Cortex of kidney (tissue), 1 donor: ENCODE measurements at places on chromosomes 3 and 15.

DNA sequence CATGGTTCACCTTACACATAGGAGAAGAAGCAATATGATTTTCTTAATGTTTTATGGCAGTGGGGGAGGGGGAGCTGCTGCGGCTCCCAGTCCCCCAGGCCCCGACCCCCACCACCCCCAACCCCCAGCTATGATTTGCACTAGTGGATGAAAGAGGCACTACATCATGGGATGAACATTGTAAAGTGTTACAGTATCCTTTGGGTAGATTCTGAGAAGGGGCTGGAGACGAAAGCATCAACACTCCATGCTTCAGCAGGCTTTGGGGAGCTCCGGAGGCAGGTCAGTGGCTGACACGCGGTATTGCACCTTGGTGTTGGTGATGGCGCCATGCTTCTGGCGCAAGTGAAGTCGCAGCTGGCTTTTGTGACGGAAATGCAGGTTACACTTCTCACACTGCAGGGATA, 19.9 kb upstream of the RTP2 start:
- no peak for DNase-seq

- DNase-seq: no peak
Measured at GRCh38 chr15:88467935-88468528, 524 bp downstream of the MRPS11 start.

DNA sequence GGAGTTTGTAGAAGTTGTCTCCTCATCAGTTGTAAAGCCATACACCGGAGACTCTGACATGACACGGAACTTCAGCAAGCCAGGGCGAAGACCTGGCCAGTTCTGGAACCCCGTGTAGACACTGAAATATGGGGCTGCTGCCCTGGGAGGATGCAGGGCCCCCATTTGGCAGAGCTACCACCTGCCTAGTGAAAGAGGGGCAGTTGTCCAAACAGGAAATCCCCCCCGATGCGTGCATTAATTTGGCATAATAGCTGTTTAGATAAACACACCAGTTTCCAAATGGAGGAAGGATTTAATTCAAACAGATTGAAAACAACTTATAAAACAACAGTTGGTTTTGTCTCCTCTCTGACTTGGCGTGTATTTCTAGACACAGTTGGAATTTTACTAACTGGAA, 357.2 kb downstream of the GABRG3 start:
- DNase-seq: no peak

DNA sequence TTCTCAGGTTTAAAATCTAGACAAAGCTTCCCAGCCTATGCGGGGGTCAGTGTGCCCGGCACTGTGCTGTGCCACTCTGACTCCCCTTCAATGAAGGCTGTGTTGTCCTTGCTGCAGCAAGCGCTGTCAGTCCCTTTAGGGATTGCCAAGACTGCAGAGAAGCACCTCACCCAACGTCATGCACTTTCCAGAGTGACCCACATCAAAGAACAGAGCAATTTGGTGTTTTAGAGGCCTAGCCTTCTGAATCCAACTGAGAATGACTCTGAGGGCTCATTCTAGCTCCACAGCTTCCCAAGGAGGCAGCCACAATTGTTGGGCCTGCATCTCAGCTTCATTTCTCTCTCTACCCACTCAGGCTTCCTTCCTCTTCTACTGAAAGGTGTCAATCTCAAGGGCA, 26.4 kb downstream of the SLC9A9 start:
- DNase-seq: no peak

GRCh38 chr3:159787794-159788205, 200.8 kb upstream of the IL12A start:
- no peak for DNase-seq

DNA sequence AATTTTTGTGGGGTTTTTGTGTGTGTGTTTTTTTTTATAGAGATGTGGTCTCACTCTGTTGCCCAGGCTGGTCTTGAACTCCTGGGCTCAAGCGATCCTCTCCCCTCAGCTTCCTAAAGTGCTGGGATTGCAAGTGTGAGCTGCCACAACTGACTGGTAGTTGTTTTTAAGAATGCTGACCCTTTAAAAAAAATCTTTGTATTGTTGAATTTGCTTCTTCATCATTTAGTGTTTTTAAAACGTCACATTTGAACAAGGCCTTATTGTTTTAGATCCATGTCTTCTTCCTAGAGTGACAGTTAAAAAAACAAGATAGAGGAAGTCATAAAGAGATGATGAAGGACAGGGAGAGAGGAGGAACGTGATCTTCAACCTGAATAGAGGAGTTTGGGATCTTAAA, 24.1 kb downstream of the GJD2 start:
- no peak for DNase-seq

GRCh38 chr3:32951410-32951811, at the start of gene CCR4:
TSS of gene CCR4 (plus strand) at chr3:32951644. CDS start at chr3:32953423, 1,779 bp downstream.
- DNase-seq: no peak

GRCh38 chr15:31480356-31481025, 153.9 kb downstream of the KLF13 start:
- DNase-seq: no peak

- no peak for DNase-seq
Measured at GRCh38 chr3:134567605-134568004, 81.7 kb downstream of the CEP63 start.

- DNase-seq: no peak
Measured at GRCh38 chr3:29239376-29239775, 41.5 kb upstream of the RBMS3 start.

DNA sequence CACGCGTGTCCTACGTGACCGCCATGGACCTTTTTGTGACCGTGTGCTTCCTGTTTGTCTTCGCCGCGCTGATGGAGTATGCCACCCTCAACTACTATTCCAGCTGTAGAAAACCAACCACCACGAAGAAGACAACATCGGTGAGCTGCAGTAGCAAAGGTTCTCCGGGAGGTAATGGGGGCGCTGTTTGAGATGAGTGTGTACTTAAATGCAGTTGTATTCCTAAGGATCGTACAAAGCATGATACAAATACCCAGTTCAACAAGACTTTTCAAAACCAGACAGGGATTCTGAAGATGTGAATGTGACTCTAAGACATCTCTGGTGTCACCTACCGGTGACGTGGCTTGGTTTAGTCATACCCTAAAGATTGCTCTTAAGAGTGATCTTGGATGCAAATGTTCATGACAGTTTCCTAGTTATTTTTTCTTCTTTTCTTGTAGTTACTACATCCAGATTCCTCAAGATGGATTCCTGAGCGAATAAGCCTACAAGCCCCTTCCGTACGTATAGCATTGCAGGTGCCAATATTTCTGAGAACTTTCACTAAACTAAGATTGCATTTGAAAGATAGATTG, 556.6 kb downstream of the GABRG3 start:
- no peak for DNase-seq

DNA sequence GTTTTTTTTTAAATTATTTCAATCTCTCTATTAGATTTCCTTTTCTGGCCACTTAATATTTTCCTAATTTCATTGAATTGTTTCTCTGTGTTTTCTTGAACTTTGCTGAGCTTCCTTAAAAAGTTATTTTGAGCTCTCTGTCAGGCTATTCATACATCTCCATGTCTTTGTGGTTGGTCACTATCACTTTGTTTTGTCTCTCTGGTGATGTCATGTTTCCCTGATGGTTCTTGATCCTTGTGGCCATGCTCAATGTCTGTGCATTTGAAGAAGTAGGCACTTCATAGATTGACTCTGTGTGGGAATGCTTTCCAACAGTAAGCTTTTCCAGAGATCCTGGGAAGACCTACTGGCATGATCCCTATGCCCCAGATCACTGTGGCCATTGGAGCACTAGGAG, 18.6 kb downstream of the CD200R1 start:
- DNase-seq: no peak

GRCh38 chr15:92109191-92109873, 255.8 kb downstream of the SLCO3A1 start:
- no peak for DNase-seq
